ENCODE measurements at places on chromosomes 4 and X.

DNA sequence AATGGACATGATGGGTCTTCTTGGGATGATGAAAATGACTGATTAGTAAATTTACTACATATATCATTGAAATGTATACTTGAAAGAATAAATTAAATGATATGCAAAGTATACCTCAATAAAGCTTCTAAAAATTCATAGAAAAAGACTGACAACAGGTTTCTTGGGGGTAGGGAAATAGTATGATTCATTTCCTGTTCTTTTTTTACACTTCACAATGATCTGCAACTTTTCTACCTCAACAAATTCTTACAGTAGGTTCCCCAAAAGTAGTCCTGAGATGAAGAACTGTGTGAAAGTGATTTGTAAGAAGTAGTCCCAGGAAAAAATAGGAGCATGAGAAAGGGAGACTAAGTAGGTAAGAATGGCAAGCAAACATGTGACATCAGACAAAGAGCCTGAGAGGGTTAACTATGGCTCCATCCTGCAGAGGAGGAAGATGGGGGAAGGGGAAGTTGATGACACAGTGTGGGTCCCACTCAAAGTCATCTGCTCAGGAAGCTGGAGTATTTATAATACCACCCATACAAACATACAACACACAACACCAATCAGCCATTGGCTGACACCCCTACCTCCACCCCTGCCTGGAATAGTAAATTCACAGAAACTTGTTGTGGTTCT is 73.9 kb downstream of the ARHGAP6 start:
- DNase-seq: no peak

- peak; percentile 32 for DNase-seq
These were observed 21.9 kb downstream of the BMP3 start for GRCh38 chr4:81052119-81053068.

GRCh38 chr4:73272816-73273215 is 14.2 kb upstream of the ANKRD17 start:
- no peak for DNase-seq

DNA sequence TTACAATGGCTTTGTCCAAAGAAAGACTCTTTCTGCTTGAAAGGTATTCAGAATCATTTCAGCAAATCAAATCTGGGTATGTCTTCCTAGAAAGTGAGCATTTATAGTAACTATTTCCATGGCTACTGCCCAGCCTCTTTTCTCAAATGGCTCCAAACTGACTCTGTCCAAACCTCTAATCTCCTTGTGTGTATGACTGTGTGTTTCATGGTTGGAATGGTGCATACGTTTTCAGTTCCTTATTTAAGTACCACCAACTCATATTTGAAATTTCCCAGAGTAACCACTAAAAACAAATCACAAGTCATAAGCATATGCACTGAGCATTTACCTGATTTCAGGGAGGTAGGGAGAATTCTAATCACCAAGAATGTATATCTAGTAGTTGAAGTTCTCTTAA is 106.0 kb downstream of the TMEM144 start:
- DNase-seq: no peak

GRCh38 chr4:47598320-47598719 is 113.2 kb downstream of the ATP10D start:
- DNase-seq: no peak

GRCh38 chr4:65661471-65661870 is 8.8 kb downstream of the EPHA5 start:
- no peak for DNase-seq

GRCh38 chr4:24003926-24004325 is 114.1 kb upstream of the PPARGC1A start:
- no peak for DNase-seq

GRCh38 chrX:46279925-46280313 is 265.3 kb downstream of the ZNF674 start:
- no peak for DNase-seq

DNA sequence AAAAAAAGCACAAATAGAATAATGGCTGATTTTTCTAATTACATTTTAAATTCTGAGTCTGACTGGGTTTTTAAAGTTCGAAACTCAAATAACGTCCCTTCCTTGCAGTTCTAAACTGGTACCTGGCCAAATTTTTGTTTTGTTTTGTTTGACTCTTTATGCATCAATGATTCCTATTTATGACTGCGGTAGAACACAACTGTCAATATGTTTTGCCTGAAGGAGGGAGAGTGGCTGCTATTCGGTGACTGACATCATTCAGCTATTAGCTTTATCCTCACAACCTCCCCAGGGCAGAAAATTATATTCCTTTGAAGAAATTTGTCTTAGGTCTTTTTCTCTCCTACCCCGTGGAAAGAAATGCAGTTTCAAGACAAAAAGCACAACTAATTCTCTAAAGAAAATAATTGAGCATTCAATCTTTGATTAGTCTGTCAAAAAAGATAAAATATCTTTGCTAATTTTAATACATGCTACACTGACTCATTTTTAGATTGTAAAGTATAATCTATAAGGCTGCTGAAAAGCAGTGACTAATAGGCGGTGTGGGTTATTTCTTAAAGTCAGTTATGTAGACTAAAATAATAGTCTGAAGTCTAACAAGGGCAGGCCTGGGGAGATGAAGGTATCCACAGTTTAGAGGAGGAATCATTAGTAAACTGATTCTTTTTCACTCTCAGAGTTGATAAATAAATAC is 61.9 kb downstream of the TMEM150C start:
- DNase-seq: no peak

DNA sequence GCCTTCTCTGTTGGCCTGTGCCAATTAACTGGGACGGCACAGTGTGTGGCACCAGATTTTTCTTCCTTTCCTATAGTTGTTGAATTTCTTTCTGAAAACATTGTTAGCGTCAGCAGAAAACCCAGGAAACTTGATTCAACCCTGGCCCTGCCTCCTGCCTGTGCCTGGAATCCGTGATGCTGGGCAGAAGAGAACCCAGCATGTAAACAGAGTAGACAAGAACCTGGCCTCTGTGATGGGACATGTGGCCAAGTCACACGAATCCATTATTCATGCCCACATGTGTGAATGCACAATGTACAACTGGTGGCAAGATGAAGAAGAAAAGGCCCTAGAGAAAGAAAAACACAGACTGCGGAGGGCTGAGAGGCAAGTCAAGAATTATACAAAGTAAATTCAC is 111.4 kb downstream of the EFHC2 start:
- no peak for DNase-seq

- no peak for DNase-seq
These were observed 482 bp upstream of the MBTPS2 start for GRCh38 chrX:21838937-21839333.
